ENCODE measurements at places on chromosomes 7 and 10.

- DNase-seq: no peak
Observed at GRCh38 chr7:52741670-52742290, 293.7 kb upstream of the POM121L12 start.

- no peak for DNase-seq
Observed at GRCh38 chr10:127073666-127074065, 122.7 kb downstream of the INSYN2A start.

GRCh38 chr7:138125119-138125518 is 48.9 kb downstream of the AKR1D1 start:
- DNase-seq: no peak

GRCh38 chr7:12970626-12971025 is 283.2 kb downstream of the ARL4A start:
- peak; percentile 3 for DNase-seq

GRCh38 chr7:20198260-20198659 is 18.9 kb downstream of the MACC1 start:
- DNase-seq: no peak

GRCh38 chr10:30505543-30506298 is 71.7 kb downstream of the MAP3K8 start:
- no peak for DNase-seq

GRCh38 chr10:124600051-124600880 is 138.6 kb downstream of the LHPP start:
- DNase-seq: no peak

DNA sequence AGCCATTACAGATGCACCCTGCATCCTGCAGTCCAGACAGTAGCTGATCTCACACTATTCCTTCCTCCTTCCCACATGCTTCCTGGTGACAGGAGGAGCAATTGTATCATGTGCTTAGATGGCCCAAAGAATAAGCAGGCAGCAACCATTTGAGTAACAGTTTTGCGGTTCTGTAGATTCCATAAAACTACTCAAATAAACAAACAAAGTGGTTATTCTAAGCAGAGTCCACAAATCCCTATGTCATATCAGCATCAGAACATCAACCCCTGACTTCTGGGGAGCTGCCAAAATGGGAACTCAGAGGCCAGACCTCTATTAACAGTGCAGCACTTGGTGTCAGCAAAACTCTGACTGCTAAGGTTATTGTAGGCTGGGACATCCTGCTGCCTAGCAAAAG is 226.0 kb downstream of the SORCS1 start:
- DNase-seq: no peak

DNA sequence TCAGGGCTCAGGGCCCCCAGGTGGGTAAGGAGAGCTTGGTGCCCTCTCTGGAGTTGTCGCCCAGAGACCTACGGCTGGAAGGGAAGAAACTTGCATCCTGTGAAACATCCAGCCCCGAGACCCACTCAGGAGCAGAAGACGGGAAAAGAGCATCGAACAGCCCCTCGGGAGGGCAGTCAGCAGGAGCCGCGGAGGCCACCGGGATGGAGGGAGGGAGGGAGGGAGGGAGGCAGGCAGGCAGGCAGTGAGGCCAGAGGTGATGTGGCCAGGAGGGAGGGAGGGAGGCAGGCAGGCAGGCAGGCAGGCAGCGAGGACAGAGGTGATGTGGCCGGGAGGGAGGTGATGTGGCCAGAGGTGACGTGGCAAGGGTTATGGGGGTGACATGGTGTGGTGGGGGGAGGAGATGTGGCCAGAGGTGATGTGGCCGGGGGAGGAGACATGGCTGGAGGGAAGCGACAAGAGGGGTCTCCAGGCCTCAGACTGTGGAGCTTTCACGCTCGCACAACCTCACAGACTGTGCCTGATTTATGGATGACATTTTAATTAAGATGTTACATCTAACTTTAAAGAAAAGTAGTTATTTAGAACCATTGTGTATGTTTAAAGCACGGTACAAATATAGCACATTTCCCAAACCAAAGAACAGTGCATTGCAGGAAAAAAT is 141.1 kb downstream of the DIP2C start:
- no peak for DNase-seq

GRCh38 chr10:75505293-75505692 is 73.9 kb downstream of the LRMDA start:
- no peak for DNase-seq

- DNase-seq: no peak
Observed at GRCh38 chr10:112797197-112797596, 152.8 kb upstream of the TCF7L2 start.

DNA sequence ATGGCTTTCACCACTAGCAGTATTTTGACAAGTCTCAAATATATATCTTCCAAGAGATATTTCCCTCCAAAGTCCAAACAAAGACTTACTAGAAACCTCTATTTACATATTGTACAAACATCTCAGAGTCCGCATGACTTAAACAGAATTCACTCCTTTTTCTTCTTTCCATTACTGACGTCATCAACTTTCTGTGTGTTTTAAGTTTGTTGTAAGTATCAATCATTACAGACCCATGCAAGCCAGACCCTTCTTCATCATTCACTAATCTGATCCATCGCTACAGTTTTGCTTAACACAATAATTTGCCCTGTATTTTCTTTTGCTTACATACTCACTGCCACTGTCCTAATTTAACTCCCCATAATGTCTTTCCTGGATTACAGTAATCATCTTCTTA is 51.9 kb downstream of the SEMA3A start:
- DNase-seq: no peak
